ENCODE measurements at places on chromosomes 11 and 22.
A peak's percentile ranks its signal among the peaks of the same experiment; 100 is the strongest.

DNA sequence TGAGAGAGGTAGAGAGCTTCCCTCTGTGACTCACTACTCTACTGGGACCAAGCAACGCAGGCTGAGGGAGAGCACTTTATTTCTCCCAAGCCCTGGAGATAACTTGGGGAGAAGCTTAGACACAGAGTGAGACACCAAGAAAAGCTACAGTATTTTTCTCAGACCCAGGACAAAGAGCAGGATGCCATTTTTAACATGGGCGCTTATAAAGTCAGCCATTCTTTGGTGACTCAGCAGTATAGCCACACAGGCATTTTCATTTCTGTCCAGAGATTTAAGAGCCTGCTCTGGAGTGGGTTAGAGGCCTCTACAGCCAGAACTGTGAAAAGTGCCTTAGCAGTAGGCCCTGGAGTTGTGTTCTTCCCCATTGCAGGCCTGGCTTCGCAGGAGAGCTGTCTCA, 55.0 kb upstream of the GLYAT start:
- DNase-seq, result no peak

DNA sequence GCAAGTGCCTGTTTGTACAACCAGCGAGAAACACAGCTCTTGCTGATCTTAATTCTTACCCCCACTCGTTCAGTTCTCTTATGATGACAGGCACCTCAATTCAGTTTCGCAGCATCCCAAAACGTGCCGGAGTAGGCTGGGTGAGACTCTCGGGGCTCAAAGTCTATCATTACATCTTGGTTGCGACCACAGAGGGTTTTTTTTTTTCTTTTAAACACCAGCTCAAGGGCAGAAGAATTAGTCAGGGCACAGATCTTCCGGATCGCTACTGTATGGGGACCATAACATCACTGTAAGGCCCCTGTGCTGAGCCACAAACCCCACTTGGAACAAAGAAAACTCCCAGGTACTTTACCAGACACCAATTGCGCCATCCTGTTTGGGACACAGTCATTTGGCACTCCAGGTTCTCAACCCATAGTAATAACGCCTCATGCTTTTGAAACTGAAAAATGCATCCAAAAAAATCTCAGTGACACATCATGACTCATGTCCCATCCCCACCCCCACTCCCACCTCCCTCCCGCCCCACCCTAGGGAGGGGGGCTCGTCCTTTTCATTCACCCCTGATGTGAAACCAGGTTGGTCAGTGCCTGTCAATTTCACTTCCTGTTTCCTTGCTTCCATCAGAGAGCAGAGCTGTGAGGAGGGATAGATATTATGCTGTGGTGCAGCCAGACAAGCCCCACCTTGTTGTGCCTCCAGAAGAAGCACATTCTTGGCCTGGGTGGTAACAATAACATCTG, 41.0 kb upstream of the CD5 start:
- peak; percentile 31 for DNase-seq

- DNase-seq, result no peak
Observed at GRCh38 chr11:8111636-8112035, 30.6 kb downstream of the TUB start.

DNA sequence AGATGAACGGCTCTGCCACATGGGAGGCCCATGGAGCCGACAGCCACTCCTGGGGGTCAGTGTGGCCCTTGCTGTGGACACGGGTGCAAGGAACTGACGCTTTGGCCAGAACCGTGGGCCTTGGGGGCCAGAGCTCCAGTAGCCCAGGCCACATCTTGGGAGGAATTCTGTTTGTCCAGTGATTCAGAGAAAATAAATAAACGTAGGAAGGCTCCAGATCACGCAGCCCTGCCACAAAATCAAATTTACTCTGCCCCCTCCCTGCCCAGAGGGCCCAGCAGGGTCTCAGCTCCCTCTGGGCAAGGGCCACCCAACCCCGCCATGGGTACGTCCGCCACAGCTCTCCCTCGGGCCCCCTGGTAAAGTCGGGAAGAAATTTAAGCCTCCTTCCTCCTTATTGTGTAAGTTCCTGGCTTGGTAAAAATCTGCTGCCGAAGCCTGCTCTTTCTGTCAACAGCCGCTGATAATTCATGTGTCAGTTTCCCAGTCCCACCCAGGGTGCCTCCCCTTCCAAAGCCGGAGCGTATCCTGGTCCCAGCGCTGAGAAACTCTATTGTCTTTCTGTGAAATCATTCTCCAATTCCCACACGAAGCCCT, 6.9 kb upstream of the MUC5AC start:
- DNase-seq, result no peak

- DNase-seq, result no peak
Observed at GRCh38 chr11:11171854-11172253, 181.2 kb downstream of the CSNK2A3 start.

DNA sequence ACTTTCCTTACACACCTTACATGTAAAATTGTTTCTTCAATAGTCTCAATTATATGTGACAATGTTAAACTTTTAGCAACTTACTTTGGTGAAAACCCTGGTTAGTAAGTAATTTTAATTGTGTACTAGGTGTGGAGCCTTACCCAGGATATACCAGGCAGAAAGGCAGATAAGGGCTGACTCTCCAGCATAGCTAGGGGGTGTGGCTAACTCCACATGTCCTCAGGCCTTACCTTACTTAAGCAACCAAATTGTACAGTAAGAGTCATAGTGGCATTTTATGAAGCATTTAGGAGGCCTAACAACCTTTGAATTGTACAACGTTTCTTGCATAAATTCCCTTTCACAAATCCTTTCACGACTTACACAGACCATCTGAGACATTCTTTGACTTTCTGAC, 118.2 kb upstream of the OR9Q1 start:
- DNase-seq, result no peak

DNA sequence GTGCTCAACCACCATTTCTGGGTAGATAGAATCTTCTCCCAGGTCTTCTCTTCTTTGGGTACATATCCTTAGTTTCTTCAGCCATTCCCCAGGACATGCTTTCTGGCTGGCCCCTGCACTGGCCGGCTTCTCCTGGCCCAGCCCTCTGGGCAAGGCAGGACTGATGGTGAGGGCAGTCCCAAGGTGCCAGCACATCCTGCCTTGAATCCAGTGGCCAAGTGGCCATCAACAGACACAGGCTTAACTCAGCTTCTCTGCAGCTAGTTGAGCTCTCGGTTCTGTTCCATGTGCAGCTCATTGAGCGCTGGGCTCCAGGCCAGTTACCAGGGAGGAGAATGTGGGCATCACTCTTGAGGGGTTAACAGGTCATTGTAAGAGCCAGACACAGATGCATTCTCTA, 17.6 kb downstream of the SMIM38 start:
- no peak for DNase-seq

GRCh38 chr11:61425367-61426131, 4.2 kb downstream of the CPSF7 start:
- DNase-seq, result no peak

DNA sequence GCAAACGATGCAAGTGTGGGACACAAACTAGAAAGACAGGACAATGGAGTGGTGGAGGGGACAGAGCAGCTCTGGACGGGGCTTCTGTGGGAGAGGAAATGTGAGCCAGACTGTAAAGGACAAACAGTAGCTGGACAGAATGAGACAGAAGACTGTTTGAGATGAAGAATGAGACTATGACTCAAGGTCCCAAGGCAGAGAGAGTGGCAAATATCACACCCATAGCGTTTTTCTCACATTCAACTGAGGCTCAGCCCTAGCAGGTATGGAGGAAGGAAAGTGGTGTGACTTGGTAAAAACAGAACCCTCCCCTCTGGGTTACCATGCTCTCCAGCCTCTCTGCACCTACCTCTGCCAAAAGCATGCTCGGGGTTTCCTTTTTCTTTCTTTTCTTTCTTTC, 96.5 kb downstream of the RPL27A start:
- DNase-seq, result no peak

DNA sequence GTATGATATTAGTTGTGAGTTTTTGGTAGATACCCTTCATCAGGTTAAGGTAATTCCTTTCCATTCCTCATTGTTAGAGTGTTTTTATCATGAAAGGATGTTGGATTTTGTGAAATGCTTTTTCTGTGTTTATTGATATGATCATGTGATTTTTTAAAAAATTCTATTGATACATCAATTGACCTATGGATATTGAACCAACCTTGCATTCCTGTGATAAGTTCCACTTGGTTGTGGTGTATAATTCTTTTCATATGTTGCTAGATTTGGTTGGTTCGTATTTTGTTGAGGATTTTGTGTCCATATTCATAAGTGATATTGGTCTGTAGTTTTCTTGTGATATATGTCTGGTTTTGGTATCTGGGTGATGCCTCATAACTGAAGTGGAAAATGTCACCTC, 6.7 kb downstream of the ANKRD13D start:
- DNase-seq, result no peak

DNA sequence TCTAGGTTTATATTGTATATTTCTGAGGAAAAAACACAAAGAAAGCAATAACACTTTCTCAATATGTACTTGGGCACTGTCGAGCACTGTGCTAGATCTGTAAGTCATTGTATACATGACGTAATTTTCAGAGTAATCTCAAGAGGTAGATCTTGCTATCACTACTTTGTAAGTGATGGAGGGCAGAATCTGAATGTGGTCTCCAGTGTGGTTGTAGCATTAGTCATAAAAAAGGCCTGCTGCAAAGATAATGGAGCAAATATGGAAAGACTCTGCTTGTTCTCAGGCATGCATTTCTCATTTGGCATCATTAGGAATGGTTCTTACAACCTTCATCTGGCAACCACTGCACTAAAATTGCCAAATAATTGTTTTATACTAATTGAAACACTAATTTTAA, 419.8 kb upstream of the CCDC179 start:
- DNase-seq, result no peak

DNA sequence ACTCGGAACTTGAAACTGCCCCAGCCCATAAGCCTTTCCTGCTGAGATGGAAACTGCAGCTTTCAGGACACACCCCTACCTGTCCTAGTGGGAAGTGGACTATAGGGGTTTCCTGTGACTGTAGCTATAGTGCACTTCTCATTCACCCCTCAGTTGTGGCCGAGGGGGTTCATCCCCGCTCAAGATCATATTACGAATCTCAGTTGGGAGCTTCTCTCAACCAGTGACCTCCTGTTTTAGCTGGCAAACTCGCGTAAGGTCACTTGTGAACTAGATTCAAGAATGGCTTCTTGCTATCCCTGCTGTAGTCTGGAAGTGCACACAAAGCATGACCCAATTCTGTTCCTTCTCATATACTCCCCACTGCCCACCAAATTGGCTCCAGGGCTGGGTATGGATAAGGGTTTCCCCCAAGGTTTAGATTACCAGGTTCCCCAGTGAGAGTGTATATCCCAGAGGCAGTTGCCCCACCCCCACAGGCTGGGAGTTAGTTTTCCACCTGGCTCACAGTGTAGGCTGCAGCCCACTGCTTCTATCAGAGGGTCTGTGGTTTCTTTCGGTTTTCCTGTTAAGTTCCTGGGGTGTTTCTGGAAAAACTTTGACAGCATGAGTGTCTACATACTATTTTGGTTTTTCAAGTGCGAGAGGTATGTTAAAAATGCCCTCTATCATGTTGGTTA, 812.9 kb downstream of the JRKL start:
- DNase-seq, result no peak

DNA sequence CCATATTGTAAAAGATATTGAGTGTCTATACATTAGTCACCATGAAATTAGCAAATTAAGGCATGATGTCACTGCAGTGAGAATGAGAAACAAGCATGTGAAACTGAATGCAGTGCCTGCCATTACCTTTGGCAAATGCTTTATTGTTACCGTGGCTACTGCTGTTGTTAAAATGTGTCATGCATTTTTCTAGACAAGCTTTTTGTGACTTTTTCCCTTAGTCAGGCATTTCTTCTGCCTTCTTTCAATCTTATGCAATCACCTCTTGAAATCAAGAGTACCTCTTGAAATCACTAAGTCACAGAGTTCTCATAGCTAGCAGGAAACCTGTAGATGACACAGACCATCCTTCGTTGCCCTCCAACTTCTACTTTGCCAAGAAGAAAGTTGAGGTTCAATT, 461.7 kb upstream of the TENM4 start:
- no peak for DNase-seq

DNA sequence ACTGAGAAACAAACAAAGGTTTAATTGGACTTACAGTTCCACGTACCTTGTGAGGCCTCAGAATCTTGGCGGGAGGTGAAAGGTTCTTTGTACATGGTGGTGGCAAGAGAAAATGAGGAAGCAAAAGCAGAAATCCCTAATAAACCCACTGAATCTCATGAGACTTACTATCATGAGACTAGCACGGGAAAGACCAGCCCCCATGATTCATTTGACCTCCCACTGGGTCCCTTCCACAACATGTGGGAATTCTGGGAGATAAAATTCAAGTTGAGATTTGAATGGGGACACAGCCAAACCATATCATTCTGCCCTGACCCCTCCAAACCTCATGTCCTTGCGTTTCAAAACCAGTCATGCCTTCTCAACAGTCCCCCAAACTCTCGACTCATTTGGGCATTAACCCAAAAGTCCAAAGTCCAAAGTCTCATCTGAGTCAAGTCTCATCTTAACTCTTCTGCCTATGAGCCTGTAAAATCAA, 617.4 kb downstream of the CNTN5 start:
- DNase-seq, result no peak

DNA sequence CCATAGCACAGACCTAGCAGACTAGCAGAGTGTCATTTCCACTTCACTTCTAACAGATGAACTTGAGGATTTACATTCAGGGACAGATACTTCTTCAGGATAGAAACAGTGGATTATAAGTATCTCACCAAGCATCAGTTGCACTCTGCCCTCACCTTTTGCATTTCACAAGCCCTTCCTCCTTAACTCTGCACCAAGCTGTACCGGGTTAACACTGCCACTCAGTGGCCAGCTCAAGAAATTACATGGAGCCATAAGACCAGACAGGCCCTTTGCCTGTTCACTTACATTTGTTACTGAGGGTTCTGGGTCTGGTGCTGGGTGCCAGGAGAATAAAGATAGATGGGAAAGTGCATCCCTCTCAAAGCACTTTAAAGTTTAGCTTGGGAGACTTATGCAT, 309.8 kb downstream of the SHANK2 start:
- no peak for DNase-seq

DNA sequence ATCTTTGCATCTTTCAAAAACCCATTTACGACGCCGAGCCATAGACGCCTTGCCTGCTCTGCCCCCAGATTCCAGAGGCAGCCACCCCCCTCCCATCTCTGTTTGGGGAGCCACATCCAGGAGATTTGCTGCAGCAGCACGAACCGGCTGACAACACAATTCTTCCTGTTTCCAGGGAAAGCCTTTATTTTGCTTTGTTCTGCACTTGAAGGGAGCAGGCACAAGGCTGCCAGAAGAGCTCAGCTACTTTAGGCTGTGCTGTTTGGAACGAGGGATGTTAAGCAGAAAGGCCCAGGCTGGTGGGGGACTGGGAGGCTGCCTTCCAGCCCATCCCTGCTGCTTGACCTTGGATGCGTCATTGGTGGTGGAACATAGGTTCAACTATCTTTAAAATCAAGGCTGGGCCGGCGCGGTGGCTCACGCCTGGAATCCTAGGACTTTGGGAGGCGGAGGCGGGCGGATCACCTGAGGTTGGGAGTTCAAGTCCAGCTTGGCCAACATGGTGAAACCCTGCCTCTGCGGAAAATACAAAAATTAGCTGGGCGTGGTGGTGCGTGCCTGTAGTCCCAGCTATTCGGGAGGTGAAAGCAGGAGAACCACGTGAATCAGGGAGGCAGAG, 243.9 kb downstream of the MIAT start:
- no peak for DNase-seq

Measured in stimulated activated CD8-positive, alpha-beta memory T cell treated with anti-CD3 and anti-CD28 coated beads, Interleukin-2, amount 100 ng/mL, for 1 hour (primary cell).